Stimulated activated CD8-positive, alpha-beta memory T cell treated with anti-CD3 and anti-CD28 coated beads, Interleukin-7, amount 100 ng/mL, for 1 hour (primary cell): ENCODE measurements at places on chromosomes 1 and 21.
A peak's percentile ranks its signal among the peaks of the same experiment; 100 is the strongest.

GRCh38 chr1:210151052-210151672 is 81.4 kb upstream of the SERTAD4 start:
- no peak for DNase-seq

GRCh38 chr1:184036517-184036949 is 995 bp downstream of the COLGALT2 start:
- no peak for DNase-seq

DNA sequence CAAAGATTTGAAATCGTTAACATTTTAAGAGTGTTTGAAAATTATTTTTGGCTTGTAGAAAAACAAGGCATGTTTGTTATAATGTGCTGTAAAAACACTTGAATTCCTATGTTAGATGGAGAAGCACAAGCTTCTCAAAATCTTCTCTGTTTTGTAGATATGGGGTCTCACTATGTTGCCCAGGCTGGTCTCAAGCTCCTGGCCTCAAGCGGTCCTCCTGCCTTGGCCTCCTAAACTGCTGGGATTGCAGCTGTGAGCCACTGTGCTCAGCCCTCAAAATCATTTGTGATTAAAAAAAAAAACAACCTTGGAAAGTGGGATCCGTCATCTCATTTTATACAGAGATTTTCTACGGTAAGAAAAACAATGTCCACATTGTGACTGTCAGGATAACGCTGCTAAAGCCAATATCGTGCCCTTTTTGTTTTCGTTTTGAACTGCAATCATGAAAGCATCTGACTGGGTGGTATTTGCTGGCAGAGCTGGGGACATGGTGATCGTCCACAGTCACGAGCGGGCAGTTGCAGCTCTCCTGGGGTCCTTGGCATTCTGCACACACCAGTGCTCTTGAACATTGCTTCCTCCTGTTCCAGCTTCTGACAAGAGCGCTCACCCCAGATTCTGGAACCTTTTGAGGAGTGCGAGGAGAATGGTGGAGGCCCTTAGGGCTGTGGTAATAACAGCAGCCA is 112.5 kb downstream of the PGBD5 start:
- DNase-seq = no peak

DNA sequence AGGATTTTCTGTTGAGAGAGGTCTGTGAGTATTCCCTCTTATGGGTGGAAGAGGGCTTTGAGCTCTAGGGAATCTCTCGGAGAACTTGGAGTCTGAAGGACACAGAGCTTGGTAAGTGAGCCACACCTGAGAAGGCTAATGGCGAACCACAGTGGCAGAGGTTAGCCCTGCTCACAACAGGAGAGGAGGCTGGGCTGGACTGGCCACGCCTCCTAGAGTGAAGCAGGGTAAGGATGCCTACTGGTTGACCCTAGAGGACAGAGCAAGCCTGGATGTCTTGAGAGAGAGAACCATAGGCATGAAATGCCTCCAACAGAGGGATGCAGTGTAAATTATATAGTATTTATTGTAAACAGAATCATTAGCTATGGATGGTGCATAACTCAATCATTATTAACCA is 232.6 kb downstream of the PCP4 start:
- no peak for DNase-seq

GRCh38 chr1:236041631-236042618 is 23.0 kb downstream of the NID1 start:
- no peak for DNase-seq

DNA sequence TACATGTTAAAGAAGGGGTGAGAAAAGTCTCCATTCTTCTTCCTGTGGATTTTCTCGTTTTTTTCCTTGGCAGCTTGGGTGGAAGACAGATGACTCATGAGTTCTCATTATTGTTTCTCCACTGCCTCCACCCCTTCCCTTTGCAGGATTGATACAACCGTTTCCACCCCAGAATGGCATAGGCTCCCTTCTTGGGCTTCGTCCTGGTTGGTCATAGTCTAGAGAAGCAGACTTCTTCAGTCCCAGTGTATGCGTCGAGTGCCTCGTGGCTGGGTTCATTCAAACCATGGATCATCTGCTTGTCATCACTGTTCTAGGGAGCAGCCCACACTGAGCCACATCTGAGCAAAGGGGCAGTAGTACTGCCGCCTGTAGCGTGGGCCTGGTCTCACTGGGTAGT is 13.7 kb downstream of the PTGFRN start:
- DNase-seq = no peak

DNA sequence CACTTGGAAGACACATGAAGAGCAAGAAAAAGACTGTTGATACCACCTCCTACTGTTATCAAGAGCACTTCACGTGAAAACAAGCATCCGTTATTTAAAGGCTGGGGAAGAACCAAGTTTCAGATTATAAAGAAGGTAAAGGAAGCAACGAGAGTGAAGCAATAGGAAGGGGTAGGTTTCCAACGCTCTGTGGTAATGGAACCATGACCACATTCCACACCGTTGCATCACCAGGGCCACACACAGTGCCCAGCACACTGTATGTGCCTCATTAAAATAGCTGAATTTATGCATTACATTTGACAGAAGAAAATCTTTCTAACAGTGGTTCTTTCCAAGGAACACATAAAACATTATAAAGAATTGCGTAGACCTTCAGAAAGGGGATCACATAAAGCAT is 435.8 kb downstream of the MRPL39 start:
- DNase-seq = no peak

DNA sequence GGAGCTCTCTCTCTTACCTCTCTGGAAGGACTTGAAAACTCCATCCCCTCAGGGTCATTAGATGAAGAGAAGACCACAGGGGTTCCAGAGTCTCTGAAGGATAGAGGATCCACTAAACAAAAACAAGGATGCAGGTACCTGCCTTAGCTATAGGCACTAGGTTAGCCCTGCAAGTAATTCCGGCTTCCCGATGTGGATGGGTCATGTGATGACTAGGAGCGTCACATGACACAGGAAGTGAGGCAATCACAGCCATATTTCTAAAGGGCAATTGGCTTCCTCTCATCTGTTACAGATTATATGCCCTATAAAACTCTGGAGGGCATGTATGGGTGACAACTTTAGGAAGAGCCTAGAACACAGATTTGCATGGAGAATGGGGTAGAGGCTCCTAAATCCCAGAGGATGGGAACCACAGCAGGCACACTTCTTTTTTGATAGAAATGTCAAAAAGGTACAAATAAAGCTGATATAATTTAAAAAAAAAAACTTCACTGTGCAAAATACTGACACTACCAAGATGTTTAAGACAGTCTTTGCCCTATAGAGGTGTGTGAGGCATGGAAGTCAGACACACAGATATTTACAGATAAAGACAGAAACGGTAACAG is 14.1 kb downstream of the ENTREP3 start:
- DNase-seq = peak; percentile 42

- no peak for DNase-seq
Measured at GRCh38 chr1:211724687-211725196, 49.3 kb upstream of the NEK2 start.

GRCh38 chr1:164320790-164321731 is 237.9 kb upstream of the PBX1 start:
- no peak for DNase-seq

- no peak for DNase-seq
Measured at GRCh38 chr1:235998812-235999211, 66.1 kb downstream of the NID1 start.

GRCh38 chr1:88891951-88892340 is 579 bp upstream of the GTF2B start:
- no peak for DNase-seq

DNA sequence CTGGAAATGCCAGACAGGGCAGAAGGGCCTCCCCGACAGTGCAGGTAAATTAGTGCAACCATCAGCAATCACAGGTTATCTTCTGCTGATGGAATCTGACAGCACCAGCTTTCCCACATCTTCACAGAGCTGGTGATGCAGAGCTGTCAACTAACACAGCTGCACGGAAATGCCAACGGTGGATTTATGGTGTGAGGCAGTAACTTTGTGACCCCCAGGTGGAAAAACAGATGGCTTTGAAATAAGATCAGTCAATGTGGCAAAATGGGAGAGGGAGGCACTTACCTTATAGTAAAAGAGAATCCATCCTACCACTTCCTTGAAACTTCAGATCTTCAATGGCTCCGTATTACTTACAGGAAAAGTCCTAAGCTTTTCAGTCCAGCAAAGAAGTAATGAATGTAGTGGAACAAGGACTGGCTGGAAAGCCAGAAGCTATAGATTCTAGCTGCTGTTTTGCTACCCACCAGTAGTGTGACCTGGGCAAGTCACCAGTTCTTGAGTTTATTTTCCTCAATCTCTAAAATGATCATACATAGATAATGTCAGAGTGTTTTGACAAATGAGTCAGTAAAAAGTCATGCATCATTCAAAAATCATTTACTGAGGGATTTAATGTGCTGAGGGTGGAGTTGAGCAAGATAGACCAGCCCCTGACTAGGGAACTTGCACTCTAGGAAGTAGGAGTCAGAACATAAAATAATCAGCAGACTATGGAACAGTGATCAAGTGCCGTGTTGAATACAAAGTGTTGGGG is 245.7 kb upstream of the JUN start:
- DNase-seq = no peak

DNA sequence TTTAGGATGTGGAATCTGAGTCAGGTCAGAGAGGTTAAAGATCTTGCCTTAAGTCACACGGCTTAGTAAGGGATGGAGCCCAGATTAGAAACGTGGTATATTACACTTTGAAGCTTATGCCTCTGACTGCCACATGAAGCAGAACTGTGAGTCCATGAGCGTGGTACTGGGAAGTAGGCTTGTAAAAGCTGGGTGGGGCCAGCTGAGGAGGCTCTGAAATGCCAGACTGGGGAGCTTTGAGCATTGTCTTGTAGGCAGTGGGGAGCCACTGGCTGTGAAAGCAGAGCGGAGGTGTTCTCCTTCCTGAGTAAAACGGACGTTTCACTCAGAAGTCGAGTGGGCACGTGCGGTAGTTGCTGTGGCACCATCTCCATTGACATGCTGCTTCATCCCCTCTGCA is 72.6 kb upstream of the USP24 start:
- no peak for DNase-seq

- no peak for DNase-seq
Measured at GRCh38 chr1:27098431-27099134, 56.3 kb downstream of the SLC9A1 start.

GRCh38 chr21:18026359-18026758 is 207.2 kb upstream of the C21orf91 start:
- no peak for DNase-seq

GRCh38 chr1:74502432-74502831 is 10.0 kb downstream of the LRRC53 start:
- no peak for DNase-seq

DNA sequence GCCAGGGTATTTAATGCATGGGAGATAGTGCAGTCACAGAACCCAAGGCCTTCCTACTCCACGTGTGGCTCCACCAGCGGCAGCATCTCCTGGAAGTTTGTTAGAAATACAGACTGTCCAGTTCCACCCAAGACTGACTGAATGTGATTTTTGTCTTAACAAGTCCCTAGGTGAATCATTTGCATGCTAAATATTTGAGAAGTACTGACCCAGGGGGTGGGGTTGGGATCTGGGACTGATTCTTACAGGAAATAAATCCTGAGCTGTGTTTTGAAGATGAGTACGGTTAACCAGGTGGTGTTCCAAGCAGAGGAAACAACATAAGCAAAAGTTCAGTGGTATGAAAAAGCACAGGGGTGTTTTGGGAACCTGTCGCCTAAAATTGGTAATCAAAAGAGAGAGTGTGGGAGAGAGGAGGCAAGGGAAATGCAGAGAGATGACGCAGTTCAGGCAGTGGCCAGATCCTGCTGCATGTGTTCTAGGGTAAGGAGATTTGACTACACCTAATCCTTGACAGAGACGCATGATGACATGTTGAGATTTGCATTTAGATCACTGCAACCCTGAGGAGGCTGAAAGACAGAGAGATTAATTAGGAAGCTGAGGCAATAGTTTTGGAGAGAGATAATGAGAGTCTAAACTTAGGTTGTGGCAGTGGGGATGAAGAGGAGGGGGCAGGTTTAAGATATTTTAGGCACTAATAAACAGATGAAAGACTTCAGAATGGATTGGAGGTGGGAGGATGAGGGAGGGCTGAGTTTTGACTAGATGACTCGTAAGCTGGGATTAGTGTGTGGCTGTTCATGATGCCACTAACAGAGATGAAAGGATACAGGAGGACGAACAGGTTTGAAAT is 3.7 kb upstream of the ZNF326 start:
- DNase-seq = no peak

DNA sequence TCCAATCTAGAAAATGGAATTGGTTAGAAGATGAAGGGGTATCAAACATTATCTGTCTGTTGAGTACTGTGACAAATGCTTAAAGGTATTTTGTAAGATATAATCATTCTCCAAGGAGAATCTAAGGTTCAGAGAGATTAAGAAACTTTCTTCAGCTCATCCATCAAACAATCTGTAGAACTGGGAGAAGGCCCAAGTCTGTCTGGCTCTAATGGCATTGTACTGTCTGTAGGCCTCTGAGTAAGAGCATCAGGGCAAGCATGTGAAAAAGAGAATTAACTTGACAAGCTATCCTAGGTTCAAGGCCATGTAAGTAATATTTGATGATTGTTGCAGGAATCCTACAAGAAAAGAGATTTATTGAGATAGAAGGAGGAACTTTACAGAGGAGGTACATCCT is 5.3 kb upstream of the FGGY start:
- no peak for DNase-seq

GRCh38 chr1:215584389-215584788 is 17.3 kb downstream of the KCTD3 start:
- no peak for DNase-seq

DNA sequence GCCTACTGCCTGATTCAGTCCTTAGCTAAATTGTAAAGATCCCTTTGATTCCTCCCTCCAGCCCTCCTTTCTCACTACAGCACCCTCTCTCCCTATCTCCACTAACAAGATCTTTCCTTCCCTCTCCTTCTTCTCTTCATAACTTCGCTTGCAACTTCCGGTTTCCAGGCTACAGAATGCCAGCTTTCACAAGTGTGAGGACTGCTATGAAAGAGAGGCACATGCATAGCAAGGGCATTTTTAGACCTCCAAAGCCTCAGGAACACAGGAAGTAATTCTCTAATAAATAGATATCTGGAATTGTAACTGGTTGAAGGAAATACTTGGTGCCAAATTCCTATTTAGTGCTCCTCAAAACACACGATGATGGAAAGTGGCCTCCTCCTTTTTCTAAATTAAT is 196.7 kb downstream of the HLX start:
- DNase-seq = no peak

GRCh38 chr1:205028390-205028789 is 14.6 kb upstream of the CNTN2 start:
- no peak for DNase-seq

DNA sequence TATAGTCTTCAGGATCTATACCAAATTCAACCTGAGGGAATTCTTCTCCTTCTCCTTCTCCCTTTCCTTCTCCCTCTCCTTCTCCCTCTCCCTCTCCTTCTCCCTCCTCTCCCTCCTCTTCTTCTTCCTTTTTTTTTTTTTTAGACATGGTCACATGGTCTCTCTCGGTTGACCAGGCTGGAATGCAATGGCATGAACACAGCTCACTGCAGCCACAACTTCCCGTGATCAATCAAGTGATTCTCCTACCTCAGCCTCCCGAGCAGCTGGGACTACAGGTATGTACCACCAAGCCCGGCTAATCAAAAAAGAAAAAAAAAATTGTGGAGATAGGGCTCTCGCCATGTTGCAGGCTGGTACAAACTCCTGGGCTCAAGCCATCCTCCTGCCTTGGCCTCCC is 51.5 kb downstream of the DNAI4 start:
- DNase-seq = no peak

GRCh38 chr1:232108598-232108997 is 482.0 kb downstream of the DISC1 start:
- DNase-seq = no peak
